ENCODE measurements at places on chromosomes 7 and 10.

DNA sequence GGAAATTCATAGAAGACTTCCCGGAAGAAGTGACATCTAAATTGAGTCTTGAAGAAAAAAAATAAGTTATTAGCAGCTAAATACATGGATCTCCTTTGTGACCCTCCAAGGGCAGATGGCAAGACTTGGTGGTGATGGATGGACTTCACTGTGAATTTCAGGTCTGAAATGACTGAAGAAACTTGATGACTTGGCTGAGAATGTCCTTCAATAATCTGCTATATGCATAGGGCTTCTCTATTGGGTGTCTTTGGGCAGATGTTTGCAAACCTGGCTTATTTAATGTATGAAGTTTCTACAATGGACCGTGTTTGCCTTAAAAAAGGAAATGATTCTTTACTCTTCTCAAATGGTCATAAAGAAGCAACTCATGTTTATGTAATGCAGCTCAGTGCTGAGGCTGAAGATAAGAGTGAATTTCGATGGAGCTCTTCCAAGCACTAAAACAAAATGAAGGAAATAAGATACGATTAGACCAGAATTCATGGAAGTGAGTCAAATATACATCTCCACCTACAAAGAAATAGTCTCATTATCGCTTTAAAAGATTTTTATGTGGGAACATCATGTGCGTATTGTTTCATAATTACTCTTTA is 116.6 kb upstream of the WDR11 start:
- no peak for DNase-seq

DNA sequence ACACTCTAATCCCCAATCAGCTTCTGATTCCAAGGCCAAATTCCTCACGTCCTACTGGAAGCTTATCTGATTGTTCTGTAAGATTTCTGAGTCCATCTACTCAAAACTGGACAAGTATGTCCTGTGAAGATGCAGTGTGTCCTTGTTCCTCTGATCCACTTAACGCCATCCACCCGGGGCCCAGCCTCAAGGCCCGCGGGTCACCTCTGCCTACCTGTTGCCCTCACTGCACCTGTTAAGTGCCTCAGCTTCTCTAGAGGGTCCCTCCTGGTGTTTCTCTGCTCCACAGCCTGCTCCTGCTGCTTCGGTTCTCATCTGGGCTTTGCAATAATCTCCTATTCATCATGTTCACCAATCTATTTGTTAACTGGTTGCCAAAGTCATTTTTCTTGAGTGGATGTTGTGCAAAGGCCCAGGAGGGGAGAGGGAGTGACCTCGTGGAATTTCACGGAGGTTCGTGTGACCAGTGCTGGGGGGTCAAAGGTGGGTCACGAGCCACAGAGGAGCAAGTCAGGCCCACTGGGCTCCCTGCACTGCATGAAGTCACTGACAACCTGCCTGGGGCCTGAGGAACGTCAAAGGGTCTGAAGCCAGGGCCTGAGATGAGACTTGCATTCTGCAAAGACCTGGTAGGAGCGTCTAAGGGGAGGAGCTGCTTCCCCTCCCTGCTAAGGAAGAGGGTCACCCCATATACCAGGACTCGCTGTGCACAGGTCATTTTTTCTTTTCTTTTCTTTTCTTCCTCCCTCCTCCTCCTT is 338.1 kb downstream of the WDR37 start:
- DNase-seq, result no peak

GRCh38 chr7:133642907-133643306 is 390.0 kb downstream of the EXOC4 start:
- no peak for DNase-seq

DNA sequence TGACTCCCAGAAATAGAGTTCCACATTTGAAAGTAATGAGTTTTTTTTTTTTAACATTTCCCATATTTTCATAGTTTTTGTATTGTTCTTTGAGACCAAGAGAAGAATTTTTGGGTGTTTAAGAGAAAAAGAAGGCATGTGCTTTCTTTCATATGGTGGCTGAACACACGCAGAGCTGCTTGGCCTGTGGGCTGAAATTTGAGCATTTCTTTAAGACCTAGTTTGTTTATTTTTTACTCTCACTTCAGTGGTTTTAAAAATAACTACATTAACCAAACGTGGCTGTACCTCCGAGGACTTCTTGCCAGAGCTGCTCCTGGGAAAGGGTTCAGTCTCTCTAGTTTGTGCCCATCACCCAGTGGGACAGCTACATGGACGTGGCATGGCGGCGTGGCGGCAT is 58.3 kb downstream of the INPP5A start:
- DNase-seq, result no peak

- DNase-seq, result no peak
Observed at GRCh38 chr7:71860572-71860971, 551.6 kb downstream of the CALN1 start.

DNA sequence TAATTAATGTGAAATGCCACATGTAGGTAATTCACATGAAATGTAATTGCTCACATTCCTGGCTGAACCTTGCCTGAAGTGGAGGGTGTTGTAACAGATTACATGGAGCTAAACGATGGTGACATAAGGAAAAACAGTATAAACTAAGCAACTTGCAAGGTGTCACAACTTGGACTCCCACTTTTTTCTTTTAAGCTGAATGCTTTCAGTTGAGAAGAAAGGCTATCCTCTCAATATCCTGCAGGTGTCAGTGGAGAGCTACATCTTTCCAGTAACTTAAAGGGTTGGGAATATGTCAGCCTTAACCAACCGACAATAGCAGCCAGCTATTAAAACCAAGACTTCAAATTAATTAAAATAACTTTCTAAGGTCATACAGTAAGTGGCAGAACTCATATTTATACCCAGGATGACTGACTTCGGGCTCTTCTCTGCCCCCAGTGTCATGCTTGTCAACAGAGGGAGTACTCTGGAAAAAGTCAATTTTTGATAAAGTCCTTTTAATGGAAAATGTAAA is 33.7 kb downstream of the NRBF2 start:
- no peak for DNase-seq

DNA sequence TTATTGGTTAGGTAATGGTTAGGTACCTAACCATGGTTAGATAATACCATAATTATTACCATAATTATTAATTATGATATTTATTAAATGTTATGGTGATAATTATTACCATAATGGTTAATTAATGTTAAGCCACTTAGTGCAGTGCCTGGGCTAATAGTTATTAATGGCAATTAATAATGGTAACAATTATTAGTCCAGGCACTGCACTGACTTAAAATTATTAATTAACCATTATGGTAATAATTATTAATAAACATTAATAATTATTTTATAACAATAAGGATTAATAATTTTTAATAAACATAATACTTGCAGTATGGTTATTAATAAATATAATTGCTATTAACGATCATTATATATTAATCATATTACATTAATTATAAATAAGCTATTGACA is 604.0 kb downstream of the CALN1 start:
- no peak for DNase-seq

DNA sequence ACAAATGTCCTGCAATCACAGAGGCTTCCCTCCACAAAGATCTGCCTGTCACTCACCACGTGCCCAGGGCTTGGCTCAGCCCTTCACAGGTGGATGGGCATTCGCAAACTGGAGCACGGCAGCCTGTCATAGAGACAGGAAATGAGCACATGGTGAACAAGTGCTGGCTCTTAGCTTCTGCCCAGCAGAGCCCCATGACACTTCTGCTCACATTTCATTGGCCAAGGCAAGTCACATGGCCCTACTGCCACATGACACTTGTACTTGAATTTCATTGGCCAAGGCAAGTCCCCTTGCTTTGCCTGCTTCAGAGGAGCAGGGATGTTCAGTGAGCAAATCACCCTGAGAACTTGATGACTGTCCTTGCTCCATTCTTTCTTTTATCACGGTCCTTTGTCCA is 110.8 kb upstream of the PPP2R2D start:
- no peak for DNase-seq

DNA sequence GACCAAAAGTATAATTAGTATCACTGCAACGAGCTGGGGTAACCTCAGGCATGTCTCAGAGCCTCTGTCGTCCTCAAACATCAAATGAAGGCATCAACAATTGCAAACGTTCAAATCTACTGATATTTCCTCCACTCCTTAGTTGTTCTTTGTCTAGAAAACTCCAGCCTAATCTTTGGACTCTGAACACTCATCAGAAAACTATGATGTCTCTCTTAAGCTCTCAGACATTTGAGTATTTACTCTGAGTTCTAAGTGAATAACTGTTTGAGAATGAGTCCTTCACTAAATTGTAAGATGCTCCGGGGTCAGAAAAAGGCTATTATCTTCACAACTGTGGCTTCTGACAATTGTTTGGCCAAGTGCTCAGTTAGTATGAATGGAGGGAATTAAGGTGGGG is 536.4 kb downstream of the NRG3 start:
- DNase-seq, result no peak

GRCh38 chr7:105666324-105666723 is 85.0 kb upstream of the EFCAB10 start:
- DNase-seq, result no peak

GRCh38 chr10:110032801-110033700 is 25.3 kb downstream of the ADD3 start:
- no peak for DNase-seq

DNA sequence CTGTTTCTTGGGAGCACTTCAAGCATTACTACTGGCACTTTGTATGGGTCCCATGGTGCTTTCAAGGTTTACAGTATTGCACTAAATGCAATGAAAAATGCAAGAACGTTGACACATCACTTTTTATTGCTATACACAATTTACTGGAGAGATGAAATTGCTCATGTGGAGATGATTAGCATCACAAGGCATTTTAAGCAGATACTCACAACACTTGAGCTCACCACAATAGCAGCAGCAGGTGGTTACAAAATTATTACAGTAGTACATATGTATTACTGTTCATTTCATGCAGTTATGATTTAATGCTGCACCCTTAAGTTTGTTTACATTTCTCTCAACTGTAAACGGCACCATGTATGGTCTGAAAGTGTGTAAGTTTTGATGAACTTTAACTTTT is 537.7 kb downstream of the GRM8 start:
- DNase-seq, result no peak

DNA sequence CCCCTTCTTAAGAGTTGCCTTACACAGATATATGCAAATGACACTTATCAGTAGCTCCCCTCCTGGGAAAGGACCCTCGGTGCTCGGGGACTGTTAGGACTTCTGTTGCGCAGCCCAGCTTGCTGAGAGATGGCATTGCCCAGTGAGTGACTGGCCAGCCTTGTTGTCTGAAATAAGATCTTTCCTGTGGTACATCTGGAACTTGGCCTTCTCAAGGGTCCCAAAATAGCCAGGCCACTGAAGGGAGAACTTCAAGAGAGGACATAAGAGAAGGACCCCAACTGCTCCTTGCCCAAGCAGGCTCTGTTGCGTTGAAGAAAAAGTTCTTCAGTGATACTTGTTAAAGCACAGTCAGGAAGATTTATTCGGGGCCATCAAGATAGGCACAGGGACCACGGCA is 17.3 kb downstream of the BAG3 start:
- DNase-seq, result no peak

DNA sequence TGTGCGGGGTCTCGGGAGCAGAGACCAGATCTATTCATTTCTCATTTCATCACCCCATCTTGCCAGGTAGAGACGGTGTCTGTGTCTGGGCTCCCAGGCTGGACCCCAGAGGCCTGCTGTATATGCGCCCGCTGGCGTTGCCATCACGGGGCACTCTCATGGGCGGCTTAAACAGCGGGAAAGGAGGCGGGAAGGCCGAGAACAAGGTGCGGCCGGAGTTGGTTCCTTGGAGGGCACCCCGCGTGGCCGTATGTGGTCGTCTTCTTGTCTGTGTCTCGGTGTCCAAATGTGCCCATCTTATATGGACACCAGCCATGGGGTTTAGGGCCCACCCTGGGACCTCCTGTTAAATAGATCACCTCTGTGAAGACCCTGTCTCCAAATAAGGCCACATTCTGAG is 2.1 kb upstream of the CFAP46 start:
- no peak for DNase-seq

DNA sequence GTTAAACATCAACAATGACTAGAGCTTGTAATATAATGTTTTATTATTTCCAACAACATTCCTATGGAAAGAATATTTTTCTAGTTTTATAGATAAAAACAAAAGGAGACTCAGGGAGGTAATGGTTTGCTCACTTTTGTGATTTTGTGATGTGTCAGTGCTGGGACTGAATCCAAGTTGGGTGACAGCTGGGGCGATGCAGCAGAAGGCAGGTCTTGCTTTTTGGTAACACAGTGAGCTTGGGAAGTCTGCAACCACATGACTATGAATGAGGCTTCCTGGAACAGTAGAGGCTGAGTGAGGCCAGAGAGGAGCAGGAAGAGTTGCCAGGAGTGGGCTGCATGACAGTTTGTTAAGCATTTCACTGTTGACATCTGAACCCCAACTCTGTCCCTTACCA is 4.9 kb upstream of the YKT6 start:
- DNase-seq, result no peak

DNA sequence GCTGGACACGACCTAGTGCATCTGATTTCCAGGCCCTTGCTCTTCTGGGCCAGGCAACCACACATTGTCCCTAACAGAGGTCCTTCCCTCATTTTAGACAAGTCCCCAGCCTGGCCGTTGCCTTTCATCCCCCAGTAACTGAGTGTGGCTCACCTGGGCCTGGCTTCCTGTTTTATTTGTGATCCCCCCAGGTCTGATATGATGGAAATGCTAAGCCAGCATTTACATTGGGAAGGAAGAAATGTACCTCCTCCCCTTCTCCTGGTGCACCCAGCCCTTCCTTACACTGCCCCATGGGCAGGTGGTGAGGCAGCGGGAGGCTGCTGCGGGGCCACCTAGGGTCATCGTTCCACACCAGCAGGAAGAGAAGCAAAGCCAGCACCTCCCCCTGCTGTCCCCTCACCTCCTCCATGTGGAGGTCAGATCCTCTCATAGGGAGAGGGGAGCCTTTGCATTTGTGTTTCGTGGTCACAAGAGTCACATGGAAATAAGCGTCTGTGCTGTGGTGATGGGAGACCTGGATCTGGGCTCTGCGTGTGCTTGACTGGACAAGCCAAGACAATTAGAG is 108.8 kb downstream of the GLRX3 start:
- DNase-seq, result no peak

DNA sequence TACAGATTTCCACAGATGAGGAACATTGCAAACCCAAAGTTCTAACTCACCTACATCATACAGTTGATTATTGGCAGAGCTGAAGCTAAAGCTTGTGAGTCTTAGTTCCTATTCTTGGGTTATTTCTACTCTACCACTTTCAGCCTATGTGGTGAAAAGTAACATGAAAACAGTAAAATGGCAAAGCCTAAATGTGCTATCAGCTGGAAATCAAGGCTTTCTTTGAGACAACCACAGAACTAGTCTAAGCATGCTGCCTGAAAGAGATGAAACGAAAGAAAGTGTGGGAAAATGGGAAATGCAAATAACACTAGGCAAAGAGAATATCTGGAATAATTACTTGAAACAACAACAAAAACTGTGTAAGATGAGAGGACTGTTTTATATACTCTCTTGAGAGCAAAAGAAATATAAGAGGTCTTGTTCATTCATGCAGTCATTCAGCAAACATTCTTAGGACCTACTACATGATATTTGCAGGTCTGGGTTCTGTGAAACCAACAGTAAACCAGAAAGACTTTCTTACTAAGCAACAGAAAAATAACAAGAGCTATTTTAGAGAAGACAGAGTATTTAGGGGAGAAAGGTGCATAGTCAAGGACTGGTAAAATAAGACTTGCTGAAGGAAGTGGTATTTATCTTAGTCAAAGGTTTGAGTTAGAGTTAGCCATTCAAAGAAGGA is 437.1 kb downstream of the HTR7 start:
- DNase-seq, result no peak
